Immature natural killer cell (primary cell): ENCODE measurements at places on chromosomes 5 and 9.

DNA sequence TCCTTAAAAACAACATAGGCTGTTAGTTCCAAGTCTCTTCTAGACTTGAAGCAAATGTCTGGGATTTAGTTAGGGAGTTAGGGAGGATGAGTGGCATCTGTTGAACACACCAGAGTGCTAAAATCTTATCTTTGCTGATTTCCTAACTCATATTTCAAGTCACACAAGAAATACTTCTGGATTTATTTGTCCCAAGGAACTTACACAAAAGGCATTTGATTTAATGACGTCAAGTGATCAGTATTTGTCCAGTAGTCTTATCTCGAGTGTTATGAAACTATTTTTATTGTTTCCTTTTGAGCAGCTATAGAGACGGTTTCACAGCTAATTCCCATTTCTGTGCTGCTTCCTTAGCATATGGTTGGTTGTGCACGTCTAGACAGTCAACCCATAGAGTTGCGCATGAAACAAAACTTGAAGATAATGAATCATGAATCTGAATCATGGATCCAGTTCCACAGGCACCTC lies 140.5 kb upstream of the TUT7 start:
- DNase-seq = no peak

DNA sequence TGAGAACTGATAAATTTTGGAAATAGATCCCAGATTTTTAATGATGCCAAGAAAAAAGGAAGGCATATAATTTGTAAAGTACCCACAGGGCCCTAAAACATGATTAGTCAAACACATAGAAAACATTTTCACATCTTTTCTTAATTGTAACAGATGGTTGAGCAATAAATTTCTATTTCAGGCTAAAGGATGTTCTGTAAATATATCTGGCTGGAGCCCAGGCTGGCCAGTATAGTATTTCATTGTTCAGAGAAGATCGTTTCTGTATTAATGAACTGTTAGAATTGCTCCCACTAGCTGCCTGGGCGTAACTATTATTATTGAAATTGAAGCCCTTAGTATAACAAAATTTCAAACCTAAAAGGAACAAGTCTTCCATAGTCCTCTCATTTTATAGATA lies 105.3 kb upstream of the SMC2 start:
- DNase-seq = no peak

GRCh38 chr9:92917176-92917800 lies 30.0 kb upstream of the FGD3 start:
- DNase-seq = no peak

DNA sequence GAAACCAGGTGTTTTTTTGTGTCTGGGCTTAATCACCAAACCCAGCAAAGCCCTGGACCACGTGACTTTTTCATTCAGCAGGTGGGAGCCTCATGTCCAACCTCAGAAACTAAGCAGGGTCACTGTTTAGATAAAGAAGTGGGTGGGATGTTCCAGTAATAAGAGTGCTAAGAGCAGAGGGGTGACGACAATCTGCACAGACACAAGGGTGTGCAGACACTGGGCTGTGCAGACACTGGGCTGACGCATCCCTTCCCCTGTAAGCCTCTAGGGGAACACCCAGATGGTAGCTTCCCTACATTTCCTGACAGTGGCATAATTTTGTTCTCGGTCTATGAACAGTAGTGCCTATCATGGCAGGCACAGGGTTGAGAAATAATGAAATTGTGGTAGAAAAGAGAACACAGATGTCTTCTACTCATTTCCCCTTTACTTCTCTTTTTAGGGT lies 85.1 kb downstream of the SAXO1 start:
- DNase-seq = no peak

DNA sequence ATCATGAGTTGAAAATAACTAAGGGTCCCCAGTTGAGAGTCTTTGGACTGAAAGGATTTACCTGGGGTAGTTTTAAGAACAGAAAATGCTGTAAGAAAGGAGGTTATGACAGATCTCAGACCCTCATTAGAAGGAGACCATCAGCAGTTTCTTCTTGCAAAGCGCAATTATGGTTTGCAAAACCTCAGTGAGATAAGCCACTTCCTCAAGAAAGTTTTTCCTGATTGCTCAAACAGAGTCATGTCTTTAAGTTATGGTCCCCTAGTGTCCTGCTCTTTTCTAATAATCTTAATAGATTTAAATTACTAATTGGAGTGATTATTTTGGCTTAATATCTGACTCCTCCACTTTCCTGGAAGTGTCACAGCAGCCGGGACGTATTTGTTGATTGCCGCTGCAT lies 293.2 kb upstream of the KLF4 start:
- DNase-seq = no peak
